Chondrocyte (in vitro differentiated cells): ENCODE measurements at places on chromosomes 6 and 20. TPM values are rescaled to one million over a fixed set of nuclear protein-coding genes. Genes with fewer than 3 reads are reported as not detected.

DNA sequence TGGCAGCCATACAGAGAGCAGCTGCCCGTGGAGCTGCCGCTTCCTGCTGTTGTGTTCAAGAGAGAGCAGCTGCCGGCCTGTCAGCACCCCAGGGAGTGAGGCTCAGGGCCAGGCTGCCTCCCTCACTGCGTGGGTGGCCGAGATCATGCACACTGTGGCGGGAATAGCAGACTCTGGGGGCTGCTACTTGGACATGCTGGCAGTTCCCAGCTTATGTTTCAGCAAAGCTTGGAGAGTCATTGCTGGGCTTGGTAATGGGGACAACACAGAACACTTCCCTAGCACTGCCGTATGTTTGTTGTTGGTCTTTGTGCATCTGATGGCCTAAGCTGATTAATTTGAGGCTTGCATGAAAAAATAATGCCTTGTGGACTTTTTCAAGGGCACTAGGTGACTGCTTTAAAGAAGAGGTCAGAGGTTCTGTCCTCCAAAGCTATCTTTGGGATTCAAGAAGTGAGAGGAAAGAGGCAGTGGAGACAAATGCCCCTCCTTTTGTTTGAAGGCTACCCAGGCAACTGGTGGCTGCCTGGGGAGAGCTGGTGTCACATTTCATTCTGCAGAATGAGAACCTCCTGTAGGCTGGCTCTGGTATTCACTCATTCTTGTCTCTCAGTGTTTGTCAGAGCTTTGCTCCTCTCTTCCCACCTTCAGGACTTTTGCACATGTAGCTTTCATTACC is 18.8 kb downstream of the MRAP2 start:
- peak overlapping the region; percentile 90 for H3K27ac ChIP-seq
- H3K27me3 ChIP-seq: no peaks in the 10 kb centered on the region
- H3K4me3 ChIP-seq: peak overlapping the region; percentile 66
- H3K36me3 ChIP-seq: no peaks in the 10 kb centered on the region
- no peak for DNase-seq
- H3K4me1 ChIP-seq: peaks cover 63% of the 10 kb centered on the region

GRCh38 chr6:162976141-162976540 is 248.4 kb downstream of the PACRG start:
- no peaks in the 10 kb centered on the region for H3K36me3 ChIP-seq
- H3K4me1 ChIP-seq: peaks cover 8% of the 10 kb centered on the region
- H3K27ac ChIP-seq: no peak overlapping the region

DNA sequence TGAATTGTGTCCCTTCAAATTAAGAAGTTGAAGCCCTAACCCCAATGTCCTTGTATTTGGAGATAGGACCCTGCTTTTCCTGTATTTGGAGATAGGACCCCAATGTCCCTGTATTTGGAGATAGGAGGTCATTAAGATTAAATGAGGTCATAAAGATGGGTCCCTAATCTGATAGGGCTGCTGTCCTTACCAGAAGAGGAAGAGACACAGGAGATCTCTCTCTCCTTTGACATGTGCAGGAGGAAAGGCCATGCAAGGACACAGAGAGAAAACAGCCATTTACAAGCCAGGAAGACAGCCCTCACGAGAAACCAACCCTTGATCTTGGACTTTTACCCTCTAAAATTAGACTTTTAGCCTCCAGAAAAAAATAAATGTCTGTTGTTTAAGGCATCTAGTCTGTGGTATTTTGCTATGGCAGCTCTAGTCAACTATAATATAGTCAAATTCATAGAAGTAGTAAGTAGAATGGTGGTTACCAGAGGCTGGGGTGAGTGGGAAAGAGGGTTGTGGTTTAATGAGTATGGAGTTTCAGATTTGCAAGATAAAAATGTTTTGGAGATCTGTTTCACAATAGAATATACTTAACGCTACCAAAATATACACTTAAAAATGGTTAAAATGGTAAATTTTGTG is 59.3 kb downstream of the UBE3D start:
- DNase-seq: no peak
- H3K4me3 ChIP-seq: no peak overlapping the region
- H3K27ac ChIP-seq: no peak overlapping the region
- peaks cover 4% of the 10 kb centered on the region for H3K36me3 ChIP-seq

GRCh38 chr20:56442389-56443365 is 25.8 kb upstream of the RTF2 start:
- no peak overlapping the region for H3K4me3 ChIP-seq
- H3K27me3 ChIP-seq: no peaks in the 10 kb centered on the region
- no peaks in the 10 kb centered on the region for H3K36me3 ChIP-seq
- DNase-seq: no peak
- H3K27ac ChIP-seq: peak overlapping the region; percentile 15
- peaks cover 53% of the 10 kb centered on the region for H3K4me1 ChIP-seq

Gene TENT5A
- 25.8 to 57.9 TPM (median 27.9 TPM) in 3 replicates for total RNA-seq

DNA sequence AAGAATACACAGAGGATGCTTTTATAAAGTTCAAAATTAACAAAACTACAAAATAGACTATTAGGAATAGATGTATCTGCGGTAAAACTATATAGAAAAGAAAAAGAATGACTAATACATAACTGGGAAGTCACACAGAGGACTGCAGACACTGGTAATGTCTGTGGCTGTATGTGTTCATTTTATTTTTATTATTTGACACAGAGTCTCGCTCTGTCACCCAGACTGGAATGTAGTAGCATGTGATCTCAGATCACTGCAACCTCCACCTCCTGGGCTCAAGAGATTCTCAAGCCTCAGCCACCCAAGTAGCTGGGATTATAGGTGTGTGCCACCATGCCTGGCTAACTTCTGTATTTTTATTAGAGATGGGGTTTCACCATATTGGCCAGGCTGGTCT is 38.9 kb downstream of the ESF1 start:
- DNase-seq: no peak
- H3K4me1 ChIP-seq: peaks cover 27% of the 10 kb centered on the region
- H3K27me3 ChIP-seq: no peaks in the 10 kb centered on the region
- H3K36me3 ChIP-seq: peaks cover 17% of the 10 kb centered on the region
- H3K27ac ChIP-seq: peak overlapping the region; percentile 79

Gene SCGN
- not detected in 3 replicates for total RNA-seq

DNA sequence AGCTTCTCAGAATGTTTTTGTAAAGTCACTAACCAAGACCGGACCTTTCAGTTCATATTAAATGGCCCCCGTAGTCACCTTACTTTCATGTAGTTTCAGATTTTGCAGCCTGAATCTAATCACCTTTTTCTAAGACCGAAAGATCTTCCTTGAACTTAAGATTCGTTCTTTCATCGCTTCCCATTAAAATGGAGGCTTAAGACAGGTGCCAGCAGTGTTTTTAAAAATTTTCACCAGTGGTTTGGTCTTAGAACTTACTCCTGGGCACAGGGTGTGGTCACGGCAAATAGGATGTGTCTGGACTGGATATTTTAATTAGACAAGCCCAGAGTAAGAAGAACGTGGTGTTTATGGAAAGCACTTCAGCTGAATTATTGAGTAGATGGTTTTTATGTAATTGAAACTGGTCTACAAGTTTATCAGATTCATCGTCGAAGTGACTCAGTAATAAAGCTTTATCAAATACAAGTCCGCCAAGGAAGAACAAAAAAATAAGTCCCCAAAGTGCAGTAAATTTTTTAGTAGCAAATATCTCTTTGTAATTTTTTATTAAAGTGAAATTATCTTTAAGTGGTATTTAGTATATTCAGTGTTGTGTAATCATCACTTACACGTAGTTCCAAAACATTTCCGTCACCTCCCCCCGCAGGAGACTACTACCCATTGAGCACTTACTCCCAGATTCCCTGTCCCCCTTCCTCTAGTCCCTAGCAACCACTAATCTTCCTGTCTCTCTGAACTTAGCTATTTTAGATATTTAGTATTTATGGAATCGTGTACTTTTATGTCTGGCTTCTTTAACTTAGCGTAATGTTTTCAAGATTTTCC is 868 bp downstream of the SRSF3 start:
- H3K4me3 ChIP-seq: peak overlapping the region; percentile 100
- peak overlapping the region; percentile 100 for H3K27ac ChIP-seq
- peaks cover 50% of the 10 kb centered on the region for H3K36me3 ChIP-seq
- peaks cover 52% of the 10 kb centered on the region for H3K4me1 ChIP-seq
- no peaks in the 10 kb centered on the region for H3K27me3 ChIP-seq

DNA sequence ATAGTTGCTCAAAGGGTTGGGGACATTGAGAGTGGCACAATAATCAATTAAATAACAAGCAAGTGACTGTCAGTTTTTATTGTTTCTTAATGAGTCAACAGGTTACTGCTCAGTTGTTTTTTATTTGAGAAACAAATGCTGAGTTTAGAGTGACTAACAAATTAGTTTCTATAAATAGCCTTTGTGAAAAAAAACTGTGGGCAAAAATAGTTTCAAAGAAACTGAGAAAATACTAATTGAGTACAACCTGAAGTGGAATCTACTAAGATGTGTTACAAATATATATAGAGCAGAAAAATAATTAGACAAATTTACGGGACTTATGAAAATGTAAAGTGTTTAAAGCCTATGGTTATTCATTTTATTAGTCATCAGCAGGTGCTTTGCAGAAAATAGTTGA is 22.3 kb downstream of the BEND6 start:
- H3K4me1 ChIP-seq: no peaks in the 10 kb centered on the region
- no peaks in the 10 kb centered on the region for H3K27me3 ChIP-seq

DNA sequence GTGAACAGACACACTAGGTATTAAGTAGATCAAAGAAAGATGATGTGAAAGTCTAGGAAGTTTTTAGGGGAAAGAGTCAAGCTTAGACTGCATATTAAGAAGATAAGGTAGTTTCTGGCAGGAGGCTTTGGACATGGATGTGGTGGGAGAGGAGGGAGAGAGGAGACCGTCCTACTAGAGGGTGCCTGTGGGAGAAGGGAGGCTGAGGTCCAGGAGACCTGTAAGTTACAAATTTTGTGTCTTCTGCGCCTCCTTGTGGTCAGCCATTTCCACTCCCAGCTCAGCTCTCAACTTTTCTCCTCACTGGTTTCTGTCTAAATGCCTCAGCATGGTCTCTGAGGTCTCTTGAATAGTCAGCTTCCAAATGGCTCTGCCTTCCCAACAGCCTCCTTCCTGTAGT is 193.5 kb downstream of the UNC5CL start:
- H3K27ac ChIP-seq: no peak overlapping the region
- DNase-seq: no peak
- H3K27me3 ChIP-seq: peaks cover 26% of the 10 kb centered on the region

DNA sequence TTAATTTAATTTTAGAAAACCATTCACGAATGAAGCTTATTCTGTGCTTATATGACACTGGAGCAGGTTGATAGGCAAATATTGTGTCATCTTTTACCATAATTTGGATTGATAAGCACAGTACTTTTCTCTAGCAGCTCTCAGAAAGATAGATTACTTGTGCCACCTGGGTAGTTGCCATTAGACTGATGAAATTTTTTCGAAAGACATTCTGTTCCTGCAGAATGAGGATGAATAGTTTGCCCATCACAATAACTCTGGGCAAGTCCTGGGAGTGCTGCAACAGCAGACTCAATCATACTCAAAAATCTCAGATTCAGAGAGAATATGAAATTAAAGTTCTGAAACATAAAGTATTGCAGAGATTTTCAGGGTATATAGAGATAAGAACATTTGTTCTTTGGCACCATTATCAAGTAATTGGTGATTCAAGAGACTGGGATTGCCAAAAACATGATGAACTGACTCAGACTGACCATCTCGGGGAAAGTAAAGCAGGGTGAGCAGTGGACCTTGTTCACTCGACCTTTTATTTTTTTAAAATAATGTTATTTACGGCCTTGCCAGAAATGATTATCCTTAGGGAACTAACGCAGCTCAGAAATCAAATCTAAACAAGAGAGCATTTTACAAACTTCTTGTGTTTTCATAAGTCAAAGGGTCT is 65.8 kb upstream of the PTCHD4 start:
- no peaks in the 10 kb centered on the region for H3K4me1 ChIP-seq
- no peak overlapping the region for H3K27ac ChIP-seq
- H3K36me3 ChIP-seq: no peaks in the 10 kb centered on the region
- H3K27me3 ChIP-seq: peaks cover 2% of the 10 kb centered on the region

DNA sequence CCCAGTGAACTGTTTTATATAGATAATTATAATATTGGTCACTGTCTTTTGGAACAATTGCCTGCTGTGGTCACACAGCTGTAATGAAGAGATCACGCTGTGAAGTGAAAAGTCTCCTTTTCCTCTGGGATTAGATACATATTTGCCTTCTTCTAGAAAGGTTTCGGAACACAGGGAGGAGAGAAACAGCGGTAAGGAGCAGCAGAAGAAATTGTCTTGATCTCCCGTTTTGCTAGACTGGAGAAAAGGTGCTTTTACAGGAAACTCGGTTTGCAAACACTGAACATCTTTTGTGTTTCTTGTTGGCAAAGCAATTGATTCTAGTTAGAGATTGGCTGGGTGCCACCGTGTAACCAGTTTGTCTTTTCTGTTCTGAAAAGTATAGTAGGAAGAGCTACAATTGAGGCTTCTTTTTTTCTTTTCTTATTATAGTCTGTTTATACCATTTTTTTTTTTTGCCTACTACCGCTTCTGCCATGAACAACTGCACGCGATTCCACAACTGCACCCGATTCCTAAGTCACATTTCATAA is 404.1 kb upstream of the ID4 start:
- DNase-seq: no peak
- no peaks in the 10 kb centered on the region for H3K36me3 ChIP-seq
- H3K4me3 ChIP-seq: no peak overlapping the region

Gene FNDC11
- 0.25 to 0.38 TPM in 2 of 3 replicates, not detected in the other for total RNA-seq
